Left renal cortex interstitium (tissue), 4 donors: ENCODE measurements at places on chromosomes 1 and 21. TPM values are rescaled to one million over a fixed set of nuclear protein-coding genes. Genes with fewer than 3 reads are reported as not detected.

TMEM82 gene
- 4.9 TPM for polyA plus RNA-seq

DNA sequence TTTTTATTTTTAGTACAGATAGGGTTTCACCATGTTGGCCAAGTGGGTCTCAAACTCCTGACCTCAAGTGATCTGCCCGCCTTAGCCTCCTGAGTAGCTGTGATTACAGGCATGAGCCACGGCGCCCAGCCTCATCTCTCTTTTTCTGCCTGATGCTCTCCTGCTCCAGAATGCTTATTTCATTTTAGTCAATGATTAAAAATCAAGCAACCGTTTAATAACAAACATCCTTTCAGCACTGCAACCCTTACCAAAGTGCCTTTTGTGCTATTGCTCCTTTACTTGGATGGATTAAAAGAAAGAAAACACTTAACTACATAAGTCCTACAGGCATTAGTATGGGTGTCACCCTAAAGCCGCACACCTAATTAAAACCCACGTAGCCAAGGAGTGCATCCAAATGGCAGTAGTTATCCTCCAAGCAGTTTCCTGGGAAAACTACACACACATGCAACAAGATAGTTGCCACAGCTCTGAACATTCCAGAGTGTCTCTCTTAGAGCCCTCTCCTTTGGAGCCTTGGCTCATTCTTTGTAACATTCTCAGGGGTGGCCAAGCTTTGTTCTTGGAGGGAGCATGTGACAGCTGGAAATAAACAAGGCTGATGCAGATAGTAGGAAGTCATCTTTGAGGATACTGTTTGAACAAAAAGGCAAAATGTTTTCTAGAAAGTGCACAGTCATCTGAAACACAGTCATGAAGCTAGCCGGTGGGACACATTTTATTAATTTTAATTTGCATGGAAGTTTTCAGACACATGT lies 51.2 kb downstream of the KCNJ15 start:
- no peak for DNase-seq

MPL gene
- polyA plus RNA-seq, result 1.2 TPM

- no peak for DNase-seq
These were observed 87.3 kb downstream of the CASZ1 start for GRCh38 chr1:10709165-10709564.

DNA sequence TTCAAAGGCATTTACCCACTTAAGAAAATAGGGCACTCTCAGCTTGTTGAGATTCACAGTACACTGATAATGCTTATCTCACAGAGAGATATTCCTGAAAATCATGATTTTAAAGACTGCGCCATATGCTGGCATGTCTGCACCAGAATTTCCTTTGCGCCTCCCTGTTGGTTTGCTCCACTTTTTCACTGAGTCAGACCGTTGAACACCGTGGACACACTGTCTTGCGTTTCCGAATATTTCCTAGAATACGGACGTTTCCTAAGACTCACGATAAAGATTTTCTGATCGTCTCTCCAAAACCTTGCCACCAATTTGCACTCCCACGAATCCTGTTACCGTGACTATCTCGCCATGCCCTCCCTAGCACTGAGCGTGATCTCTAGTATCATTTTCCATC lies 497 bp upstream of the C1orf115 start:
- DNase-seq, result no peak

DMRTA2 gene
- polyA plus RNA-seq, result not detected

DNA sequence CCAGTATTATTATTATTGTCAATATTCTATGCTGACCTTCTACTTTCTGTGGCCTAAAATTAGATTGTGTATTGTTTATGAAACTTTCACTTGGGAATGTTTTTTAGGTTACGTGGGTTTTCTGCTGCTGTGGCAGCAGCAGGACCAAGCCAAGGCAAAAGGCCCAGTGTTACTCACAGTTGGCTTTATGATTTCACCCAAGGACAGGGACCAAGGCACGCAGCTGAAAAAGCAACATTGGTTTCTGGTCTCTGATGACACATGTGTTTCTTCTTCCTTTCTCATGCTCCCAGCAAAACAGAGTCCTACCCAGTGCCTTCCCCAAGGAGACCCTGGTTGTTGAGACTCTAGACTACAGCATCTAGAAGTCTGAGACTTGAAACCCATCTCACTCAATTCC lies 413.7 kb downstream of the SETD4 start:
- DNase-seq, result no peak

- DNase-seq, result no peak
These were observed 3.8 kb upstream of the MYOG start for GRCh38 chr1:203089651-203090045.

GRCh38 chr1:93574511-93574910 lies 107.1 kb downstream of the BCAR3 start:
- DNase-seq, result no peak

KLHDC9 gene
- polyA plus RNA-seq, result 15.0 TPM

- no peak for DNase-seq
These were observed 172.8 kb downstream of the MATN1 start for GRCh38 chr1:30550365-30551220.

DNA sequence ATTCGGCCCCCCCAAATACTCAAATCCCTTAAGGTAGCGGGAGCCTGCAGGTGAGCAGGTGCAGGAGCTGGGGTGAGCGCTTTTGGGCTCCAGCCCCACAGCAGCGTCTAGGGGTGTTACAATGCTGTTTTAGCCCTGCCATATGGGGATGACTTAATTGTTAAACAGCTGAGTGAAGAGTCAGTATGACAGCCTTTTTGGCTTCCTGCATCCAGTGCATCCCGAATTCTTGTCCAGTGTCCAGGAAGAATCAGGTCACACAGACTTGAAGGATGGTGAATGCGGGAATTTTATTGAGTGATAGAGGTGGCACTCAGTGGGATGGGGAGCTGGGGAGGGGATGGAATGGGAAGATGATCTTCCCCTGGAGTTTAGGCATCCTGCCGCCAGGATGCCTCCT lies 30.4 kb upstream of the HHAT start:
- no peak for DNase-seq

DNA sequence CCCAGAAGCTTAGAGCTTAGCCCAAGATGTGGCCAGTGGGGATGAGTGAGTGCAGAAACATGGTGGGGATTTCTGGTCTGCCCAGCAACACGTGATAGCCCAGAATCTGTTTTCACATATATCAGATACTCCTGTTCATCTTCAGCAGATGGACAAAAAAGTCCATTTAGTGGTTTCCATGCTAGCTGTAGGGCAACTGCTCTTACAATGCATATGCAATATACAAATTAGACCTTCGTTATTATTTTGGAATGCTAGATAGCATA lies 96.9 kb upstream of the SGIP1 start:
- no peak for DNase-seq

PLEKHA6 gene
- 45.9 TPM for polyA plus RNA-seq

DNA sequence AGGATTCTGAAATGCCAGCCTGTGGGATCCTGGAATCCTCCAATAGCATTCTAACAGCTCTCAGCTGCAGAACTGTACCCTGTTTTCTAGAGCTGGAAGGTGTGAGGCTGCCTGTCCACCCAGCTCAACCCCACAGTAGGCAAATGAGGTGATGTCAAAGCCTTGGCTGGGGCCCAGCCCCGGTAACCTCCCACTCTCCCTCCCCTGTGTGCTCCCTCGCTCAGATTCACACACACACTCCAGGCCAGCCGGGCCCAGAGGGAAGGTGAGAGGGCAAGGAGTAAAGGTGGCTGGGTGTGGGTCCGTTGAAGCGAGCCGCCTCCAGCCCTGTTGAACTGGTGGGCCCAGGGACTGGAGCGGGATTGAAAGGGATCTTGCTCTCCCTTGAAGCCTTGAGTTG lies at the start of gene BSND:
Gene BSND (plus strand): TSS at position 257 of the 400 bp plus-strand sequence. CDS start 254 bp downstream, outside the sequence.
- no peak for DNase-seq
